ENCODE measurements at places on chromosomes 16 and 17.

- no peak for DNase-seq
These were observed 30.1 kb downstream of the IKZF3 start for GRCh38 chr17:39834017-39834416.

GRCh38 chr16:2595393-2596205 lies 57.8 kb downstream of the PDPK1 start:
- no peak for DNase-seq

DNA sequence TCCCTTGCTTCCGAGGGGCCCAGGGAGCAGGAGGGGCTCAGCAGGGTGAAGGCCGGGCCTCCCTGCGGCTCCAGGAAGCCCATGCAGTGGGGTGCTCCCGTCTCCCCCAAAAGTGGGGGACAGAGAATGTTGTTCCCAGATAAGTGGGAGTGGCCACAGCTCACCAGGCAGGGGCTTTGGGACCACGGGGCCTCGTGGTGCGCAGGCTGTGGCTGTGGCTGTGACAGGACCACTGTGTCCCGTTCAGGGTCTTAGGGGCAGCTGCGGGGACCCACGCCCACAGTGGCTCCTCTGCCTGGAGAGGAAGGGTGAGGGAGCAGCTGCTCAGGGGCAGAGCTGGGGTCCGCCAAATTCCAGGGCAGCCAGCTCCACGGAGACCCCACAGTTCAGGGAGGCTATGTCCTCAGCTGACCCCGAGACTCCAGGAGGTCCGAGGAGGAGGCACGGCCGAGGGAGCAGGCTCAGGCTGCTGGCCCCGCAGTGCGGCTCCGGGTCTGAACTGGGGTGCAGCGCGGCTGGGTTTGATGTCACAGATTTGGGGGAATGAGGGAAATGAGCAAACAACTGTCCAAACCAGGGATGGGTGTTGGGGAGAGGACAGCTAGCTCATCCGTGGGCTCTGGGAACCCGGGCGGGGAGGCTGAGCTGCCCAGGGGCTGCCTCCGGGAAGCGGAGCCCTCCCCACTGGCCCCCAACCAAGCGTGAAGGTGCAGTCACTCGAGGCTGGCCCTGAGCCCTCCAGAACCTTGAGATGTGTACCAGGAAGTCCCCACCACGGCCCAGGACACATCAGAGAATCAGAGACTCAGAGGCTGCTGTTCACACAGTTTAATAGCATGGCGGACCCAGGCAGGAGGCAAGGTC lies 23.4 kb downstream of the TPSD1 start:
- DNase-seq, result no peak

GRCh38 chr16:3759736-3760135 lies 42.4 kb upstream of the TRAP1 start:
- DNase-seq, result no peak

DNA sequence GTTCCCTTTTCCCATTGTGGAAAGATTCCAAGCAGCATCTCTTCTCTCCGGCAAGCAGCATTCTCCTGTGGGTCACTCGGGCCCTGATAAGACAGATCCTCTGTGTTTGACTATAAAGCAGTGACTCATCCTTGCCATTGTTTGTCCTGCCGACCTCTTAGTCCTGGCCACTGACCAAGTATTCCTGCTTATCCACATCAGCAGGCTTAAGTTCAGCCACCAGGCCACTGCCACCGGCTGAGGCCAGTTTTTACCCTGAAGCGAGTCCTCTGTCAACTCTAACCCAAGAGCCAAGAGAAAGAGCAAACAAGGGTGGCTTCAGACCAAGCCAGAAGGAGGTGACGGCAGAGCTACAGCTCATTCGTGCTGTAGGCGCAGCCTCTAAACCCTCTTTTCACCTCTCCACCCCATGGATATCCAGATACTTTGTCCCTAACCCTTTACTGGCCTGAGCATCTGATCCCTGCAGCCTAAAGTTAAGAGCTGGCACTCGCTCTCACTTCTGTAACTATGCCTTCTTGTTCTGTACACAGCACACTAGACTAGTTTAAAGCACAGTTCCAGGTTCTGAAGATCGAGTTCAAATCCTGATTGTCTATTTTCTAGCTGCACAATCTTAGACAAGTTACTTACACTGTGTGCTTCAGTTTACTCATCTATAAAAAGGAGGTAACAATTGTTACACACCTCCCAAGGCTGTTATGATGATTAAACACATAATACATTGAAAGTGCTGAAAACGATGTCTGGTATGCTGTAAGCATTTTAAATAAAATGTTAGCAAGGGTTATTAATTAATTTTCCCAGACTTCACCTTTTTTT lies 31.0 kb downstream of the SOX9 start:
- DNase-seq, result no peak

- DNase-seq, result no peak
These were observed 310.5 kb upstream of the GOT2 start for GRCh38 chr16:59044616-59045015.

DNA sequence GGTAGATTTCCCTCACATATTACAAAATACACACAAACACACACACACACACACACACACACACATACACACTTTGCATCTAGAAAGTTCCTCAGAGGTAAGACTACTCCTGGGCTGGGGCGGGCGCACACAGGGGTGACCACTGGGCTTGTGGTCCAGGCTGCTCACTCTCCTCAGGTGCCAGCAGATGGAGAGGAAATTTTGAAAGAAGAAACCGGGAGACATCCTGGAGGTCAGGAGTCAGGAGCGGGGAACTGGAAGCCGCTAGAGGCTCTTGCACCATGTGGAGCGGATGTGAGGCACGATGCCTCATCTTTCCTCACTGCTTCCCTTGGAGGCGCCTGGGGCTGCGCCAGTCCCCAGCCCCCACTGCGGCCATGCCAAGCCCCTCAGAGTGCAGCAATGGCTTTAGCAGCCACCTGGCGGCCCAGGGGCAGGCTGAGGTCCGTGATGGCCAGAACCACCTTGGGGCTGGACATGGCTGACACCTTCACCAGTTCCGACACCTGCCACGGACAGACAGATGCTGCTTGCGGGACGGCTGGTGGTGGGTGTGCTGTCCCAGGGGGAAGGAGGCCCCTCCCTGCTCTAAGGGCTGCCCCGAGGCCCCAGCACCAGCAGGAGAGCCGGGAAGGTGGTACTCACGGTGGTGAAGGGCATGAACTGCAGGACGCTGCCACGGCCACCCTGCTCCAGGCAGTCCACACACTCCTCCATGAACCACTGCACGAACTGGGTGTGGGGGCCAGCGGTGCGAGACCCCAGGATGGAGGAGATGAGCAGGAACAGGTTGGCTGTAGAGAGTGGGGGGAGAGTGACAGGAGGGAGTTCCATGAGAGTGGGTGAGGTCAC lies 4.1 kb downstream of the CSF3 start:
- DNase-seq, result no peak

- no peak for DNase-seq
These were observed 7.3 kb downstream of the ARHGAP27 start for GRCh38 chr17:45425125-45425983.

GRCh38 chr16:78681743-78682142 lies 582.3 kb downstream of the WWOX start:
- no peak for DNase-seq

DNA sequence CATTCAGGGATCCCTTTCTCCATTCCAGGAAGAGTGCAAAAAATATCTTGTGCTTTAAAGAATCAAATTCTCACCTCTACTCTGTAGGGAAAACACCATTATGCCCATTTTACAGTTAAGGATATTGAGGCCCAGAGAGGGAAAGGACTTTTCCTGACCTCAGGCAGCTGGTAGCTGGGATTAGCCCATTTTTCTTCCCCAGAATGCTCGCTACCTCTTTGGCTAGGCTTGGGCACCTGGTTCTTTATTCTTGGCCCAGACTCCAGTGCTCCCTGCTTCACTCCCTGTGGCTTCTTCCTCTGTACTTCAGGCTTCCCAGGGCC lies 45.7 kb downstream of the MEOX1 start:
- no peak for DNase-seq

DNA sequence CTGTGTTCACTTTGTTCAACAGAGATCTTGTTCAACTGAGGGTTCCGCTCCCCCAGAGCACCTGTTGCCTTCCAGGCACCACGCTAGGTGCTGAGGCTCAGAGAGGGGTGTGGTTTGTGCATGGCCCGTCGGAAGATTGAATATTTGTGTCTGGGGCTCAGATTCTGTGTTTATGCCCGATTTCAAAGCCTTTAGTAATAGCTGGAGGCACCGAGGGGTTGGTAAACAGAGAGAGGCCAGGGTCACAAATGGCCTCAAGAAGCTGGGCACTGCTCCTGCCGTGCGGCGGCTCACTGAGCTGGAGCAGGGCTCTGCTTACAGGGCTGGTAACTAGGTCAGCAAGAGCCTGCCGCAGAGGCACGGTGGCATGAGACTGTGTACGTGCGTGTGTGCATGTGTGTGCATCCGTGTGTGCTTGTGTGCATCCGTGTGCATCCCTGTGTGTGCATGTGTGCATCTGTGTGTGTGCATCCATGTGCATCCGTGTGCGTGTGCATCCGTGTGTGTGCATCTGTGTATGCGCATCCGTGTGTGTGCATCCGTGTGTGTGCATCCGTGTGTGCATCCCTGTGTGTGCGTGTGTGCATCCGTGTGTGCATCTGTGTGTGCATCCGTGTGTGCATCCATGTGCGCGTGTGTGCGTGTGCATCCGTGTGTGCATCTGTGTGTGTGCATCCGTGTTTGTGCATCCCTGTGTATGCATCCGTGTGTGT lies 5.4 kb downstream of the ITGAE start:
- DNase-seq, result no peak

GRCh38 chr17:80220054-80220735 lies at the start of the genes SGSH and SLC26A11:
SGSH (minus strand) TSS chr17:80220333; CDS start chr17:80220313, 20 bp downstream.
SLC26A11 (plus strand) TSS chr17:80220427; CDS start chr17:80221561, 1,134 bp downstream.
- DNase-seq, result peak; percentile 74

DNA sequence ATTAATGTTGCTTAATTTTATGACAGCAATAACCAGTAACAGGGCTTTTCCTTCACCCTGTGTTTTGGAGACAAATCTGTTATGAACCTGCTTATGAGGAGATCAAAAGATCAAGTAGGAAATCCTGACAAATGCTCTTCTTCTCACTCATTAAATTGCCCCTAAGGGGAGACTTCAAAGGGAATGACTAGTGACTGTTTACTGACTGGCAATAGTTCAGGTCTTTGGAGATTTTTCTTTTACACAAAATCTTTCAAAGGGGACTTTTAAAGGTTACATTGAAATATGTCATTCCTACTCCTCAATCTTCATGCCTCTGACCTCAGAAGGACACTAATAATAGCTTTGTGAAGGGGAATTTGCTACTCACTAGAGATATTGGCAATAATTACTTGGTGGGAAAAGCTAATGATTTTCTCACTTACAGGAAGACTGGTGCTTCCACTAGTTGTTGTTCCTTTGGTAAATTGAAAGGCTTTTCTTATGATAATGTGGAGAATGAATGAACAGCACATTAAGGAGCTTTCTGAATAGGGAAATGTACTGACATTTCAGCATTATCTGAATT lies 292.9 kb upstream of the CA10 start:
- DNase-seq, result no peak

- no peak for DNase-seq
These were observed 71.0 kb downstream of the RBBP6 start for GRCh38 chr16:24610416-24610755.

DNA sequence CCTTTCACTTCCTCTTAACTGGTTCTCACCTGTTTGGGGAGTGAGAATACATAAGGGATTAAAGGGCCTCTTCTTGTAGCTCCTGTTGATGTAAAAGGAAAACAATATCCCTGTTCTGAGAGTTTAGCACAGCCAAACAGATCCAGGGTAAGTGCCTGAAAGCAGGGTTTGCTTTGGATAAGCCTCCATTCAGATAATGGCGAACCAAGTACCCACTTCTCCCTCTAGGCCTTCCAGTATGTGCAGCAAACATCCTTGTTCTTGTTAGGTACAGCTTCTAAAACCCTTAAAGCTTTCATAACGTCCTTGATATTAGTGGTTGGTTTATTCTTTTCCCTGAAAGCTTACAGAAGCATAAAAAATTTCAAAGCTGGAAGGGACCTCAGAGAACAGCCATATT lies 130.6 kb upstream of the DNAH9 start:
- no peak for DNase-seq

All from stimulated activated CD4-positive, alpha-beta T cell treated with anti-CD3 and anti-CD28 coated beads, Interleukin-4, amount 100 ng/mL, for 48 hours (primary cell).